Activated naive CD8-positive, alpha-beta T cell treated with anti-CD3 and anti-CD28 coated beads, Interleukin-2, amount 10 ng/mL, durations not matched to agents 7 days and 5 days (primary cell): ENCODE measurements at places on chromosomes 3 and 15. TPM values are rescaled to one million over a fixed set of nuclear protein-coding genes. Genes with fewer than 3 reads are reported as not detected.

DNA sequence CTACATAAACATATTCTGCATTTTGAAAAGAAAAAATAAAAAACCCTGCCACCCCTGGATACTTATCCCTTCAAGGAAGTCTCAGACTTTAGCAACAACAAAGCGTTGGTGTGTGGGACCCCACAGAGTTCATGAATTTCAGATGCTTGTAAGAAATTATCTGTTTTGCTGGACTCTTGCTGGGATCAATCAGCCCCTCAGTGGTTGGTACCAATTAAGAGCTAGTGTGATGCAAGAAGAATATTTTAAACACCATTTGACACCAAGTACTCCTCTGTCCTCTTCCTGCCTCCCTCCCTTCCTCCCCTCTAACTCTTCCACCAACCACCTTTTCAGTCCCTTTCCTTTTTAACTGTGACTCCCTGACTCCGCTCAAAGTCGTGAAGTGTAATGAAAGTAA, 51.5 kb downstream of the SST start:
- no peak overlapping the region for H3K27ac ChIP-seq
- no peak for DNase-seq
- H3K27me3 ChIP-seq = peaks cover 11% of the 10 kb centered on the region
- no peaks in the 10 kb centered on the region for H3K36me3 ChIP-seq
- peaks cover 10% of the 10 kb centered on the region for H3K4me1 ChIP-seq

DNA sequence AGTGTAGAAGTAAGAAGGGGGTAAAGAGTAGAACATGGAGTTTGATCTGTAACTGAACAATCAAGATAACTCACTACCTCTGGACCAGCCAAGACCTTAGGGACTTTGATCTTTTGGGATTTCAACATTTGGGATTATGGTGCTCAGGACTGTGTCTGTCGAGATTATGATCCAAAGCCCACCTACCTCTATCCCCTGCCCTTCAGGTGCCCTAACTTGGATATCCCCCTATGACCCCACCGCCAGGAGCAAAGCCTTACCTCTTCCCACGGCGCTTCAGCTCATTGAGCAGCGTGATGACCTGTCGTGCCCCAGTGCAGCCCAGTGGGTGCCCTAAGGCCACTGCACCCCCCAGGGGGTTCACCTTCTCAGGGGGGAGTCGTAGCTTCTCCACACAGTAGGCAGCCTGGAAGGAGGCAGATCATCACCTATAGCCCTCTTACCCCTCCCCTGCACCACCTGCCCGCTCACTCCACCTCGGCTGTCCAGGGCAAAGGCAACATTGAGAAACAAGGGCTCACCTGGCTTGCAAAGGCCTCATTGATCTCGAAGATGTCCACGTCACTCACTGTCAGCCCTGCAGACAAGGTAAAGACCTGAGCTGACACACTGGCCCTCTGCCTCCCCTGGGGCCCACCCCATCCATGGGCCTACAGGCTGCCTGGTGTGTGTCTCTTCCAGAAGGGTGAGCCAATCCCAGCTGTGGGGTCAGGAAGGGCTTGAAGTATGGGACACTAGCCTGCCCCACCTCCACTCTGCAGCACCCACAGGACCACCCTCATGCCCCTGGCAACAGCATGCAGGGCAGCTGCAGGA, 11.4 kb downstream of the ACAA1 start:
- H3K36me3 ChIP-seq = peaks cover 30% of the 10 kb centered on the region
- no peak overlapping the region for H3K4me3 ChIP-seq
- no peaks in the 10 kb centered on the region for H3K27me3 ChIP-seq
- H3K4me1 ChIP-seq = peaks cover 8% of the 10 kb centered on the region

Gene PSTPIP1
- total RNA-seq = 241 TPM

- no peak overlapping the region for H3K4me3 ChIP-seq
- no peaks in the 10 kb centered on the region for H3K36me3 ChIP-seq
- H3K4me1 ChIP-seq = no peaks in the 10 kb centered on the region
- H3K27me3 ChIP-seq = peaks cover 36% of the 10 kb centered on the region
Observed at GRCh38 chr15:100988857-100989256, 69.7 kb downstream of the LRRK1 start.

GRCh38 chr15:45499426-45499825, 23.1 kb downstream of the SLC30A4 start:
- H3K27me3 ChIP-seq = no peaks in the 10 kb centered on the region
- no peaks in the 10 kb centered on the region for H3K4me1 ChIP-seq
- no peak overlapping the region for H3K27ac ChIP-seq
- no peaks in the 10 kb centered on the region for H3K36me3 ChIP-seq

DNA sequence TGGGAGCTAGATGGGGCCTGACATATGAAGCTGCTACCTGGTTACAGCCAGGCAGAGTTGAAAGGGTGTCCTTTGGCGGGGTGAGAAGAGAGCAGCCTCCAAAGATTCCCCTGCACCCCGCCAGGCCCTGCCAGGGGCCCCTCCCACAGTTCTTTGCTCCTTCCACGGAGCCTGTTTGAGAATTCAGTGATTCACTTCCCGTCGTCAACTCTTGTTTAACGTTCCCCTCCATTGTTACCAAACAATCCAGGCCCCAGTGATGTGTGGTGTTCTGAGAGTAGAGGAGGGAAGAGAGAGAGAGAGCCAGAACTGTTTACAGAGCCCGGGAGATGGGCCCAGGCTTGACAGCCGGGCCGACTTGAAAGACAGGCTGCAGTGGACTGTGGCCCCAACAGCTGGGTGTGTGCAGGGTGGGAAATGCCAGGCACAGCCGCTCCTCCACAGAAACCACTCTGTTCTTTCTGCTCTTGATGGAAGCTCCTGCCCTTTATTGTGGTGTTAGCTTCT, 81.5 kb downstream of the SMAD3 start:
- peak overlapping the region; percentile 75 for H3K27ac ChIP-seq
- H3K4me1 ChIP-seq = peaks cover 52% of the 10 kb centered on the region
- peaks cover 2% of the 10 kb centered on the region for H3K36me3 ChIP-seq

DNA sequence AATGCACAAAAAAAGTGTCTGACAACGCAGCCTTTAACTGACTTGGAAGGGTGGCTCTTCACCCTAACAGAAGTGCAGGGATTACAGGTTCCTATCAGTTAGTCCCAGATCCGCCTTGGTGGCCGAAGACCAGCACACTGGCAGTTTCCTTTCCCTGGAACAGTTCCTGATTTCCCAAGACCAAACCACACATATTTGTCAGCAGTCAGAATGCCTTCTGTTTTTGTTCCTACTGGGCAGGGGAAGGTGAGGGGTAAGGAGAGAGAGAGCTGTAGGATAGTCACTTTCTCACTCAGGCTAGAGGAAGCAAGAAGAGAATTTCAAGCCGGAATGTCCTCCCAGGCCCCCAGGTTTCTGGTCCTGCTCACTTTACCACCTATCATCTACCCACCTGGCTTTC, 9.2 kb downstream of the CXCR6 start:
- no peaks in the 10 kb centered on the region for H3K27me3 ChIP-seq
- peaks cover 81% of the 10 kb centered on the region for H3K36me3 ChIP-seq
- H3K27ac ChIP-seq = peak overlapping the region; percentile 94
- H3K4me3 ChIP-seq = peak overlapping the region; percentile 16
- H3K4me1 ChIP-seq = peaks cover 66% of the 10 kb centered on the region

GRCh38 chr15:69576035-69576526, 123.5 kb downstream of the RPLP1 start:
- H3K4me3 ChIP-seq = no peak overlapping the region
- H3K4me1 ChIP-seq = peaks cover 38% of the 10 kb centered on the region
- H3K27ac ChIP-seq = no peak overlapping the region
- peak; percentile 71 for DNase-seq
- no peaks in the 10 kb centered on the region for H3K36me3 ChIP-seq

Gene TRIM69
- total RNA-seq = 59.3 TPM

DNA sequence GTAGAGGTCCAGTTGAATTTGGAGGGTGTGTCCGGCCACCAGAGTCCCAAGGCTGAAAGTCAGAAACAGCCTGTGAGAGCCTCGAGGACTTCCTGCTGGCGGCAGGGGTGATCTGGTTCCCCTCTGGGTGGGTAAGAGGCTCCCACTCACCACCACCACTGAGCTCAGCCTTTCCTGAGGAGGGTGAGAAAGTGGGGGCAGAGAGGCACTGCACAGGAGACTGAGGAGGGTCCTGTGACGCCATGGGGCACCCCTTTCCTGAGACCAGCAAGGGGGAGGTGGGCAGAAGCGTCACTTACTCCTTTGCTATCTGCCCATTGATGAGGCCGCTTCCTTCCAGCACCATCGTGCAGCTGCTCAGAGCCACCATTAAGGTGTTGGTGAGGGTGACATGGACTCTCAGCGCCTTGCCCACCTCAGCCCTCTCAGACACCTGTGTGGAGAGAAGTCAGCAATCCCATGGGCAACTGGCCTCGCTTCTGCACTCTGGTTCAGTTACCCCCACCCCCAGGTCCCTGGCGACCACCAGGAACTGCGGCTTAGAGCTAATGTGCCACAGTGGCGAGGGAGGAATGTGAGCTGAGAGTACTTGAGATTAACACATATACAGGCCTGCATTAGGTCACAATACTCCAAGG, 10.0 kb upstream of the TGM5 start:
- H3K4me1 ChIP-seq = no peaks in the 10 kb centered on the region
- H3K27ac ChIP-seq = no peak overlapping the region
- DNase-seq = no peak
- H3K4me3 ChIP-seq = no peak overlapping the region
- peaks cover 3% of the 10 kb centered on the region for H3K36me3 ChIP-seq

Gene SHF
- total RNA-seq = 2.1 TPM

- no peaks in the 10 kb centered on the region for H3K36me3 ChIP-seq
- no peaks in the 10 kb centered on the region for H3K27me3 ChIP-seq
- no peak overlapping the region for H3K27ac ChIP-seq
Observed at GRCh38 chr3:189636048-189636447, 4.9 kb downstream of the TP63 start.

- H3K4me1 ChIP-seq = peaks cover 24% of the 10 kb centered on the region
Observed at GRCh38 chr3:56742887-56743286, 58.9 kb downstream of the ARHGEF3 start.

DNA sequence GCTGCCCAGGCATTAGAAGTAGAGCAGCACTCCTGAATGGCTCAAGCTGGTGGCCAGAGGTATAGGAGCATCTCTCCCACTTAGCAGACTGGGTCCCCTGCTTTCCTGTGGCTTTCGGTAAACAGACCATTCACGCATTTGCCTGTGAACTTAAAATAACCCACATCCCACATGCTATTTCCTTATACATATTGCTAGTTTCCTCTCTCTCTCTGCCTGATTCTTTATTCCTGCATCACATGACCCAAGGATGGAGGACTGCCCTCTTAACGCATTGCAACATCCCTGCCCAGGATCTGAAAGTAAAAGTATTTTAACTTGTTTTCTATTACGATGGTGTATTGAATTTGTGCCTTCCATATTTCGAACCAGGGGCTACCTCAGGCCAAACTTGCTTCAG, 43.4 kb upstream of the NLGN1 start:
- H3K27me3 ChIP-seq = no peaks in the 10 kb centered on the region
- H3K27ac ChIP-seq = no peak overlapping the region
- no peak overlapping the region for H3K4me3 ChIP-seq
- no peaks in the 10 kb centered on the region for H3K36me3 ChIP-seq

Gene PEX11A
- 3.8 TPM for total RNA-seq

DNA sequence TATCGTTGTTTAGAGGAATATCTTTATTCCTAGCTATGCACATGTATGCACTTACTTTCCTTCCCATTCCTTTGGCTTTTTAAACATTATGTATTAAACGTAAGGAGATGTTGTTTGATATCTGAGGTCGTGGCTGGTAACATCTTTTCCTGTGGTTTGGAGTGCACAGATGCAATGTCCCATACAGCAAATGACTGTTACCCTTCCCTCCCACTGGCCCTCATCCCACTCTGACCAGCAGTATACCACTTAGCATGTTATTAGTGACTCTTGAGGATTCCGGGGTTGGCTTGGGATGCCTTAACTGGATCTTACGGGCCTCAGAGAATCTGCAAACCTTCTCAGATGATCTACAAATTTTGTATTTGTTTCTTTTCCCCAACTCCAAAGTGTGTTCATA, 34.5 kb downstream of the TGFBR2 start:
- H3K27ac ChIP-seq = peak overlapping the region; percentile 93
- peak overlapping the region; percentile 84 for H3K4me3 ChIP-seq
- H3K36me3 ChIP-seq = peaks cover 31% of the 10 kb centered on the region
- no peaks in the 10 kb centered on the region for H3K27me3 ChIP-seq
- no peak for DNase-seq
- H3K4me1 ChIP-seq = peaks cover 88% of the 10 kb centered on the region

DNA sequence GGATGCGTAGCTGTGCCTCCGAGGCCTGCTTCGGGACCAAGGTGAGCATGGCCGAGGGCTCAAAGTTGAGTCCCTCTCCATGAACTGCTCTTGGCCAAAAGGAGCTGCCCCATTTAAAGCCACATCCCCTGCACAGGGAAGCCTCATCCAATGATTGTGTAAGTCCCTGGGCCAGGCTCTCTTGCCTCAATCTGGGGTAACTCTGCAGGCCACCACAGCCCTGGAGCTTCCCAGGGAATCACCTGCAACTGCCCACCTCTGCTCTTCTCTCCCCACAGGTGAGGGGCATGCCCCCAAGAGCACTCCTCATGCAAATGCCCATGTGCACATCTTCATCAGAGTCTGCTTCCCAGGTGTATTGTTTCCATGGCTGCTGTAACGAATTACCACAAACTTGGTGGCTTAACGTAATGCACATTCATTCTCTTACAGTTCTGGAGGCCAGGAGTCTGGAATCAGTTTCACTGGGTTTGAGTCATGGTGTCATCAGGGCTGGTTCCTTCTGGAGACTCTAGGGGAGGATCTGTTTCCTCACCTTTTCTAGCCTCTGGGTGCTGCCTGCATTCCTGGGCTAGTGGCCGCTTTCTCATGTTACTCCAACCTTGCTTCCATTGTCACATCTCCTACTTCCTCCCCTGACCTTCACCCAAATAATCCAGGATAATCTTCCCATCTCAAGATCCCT, 25.0 kb upstream of the LOXL1 start:
- no peak overlapping the region for H3K27ac ChIP-seq
- H3K27me3 ChIP-seq = peaks cover under 1% of the 10 kb centered on the region
- no peak overlapping the region for H3K4me3 ChIP-seq

GRCh38 chr3:69232482-69232881, 110.1 kb upstream of the LMOD3 start:
- no peak overlapping the region for H3K4me3 ChIP-seq
- H3K27me3 ChIP-seq = peaks cover 4% of the 10 kb centered on the region
- no peaks in the 10 kb centered on the region for H3K36me3 ChIP-seq
- H3K4me1 ChIP-seq = peaks cover 14% of the 10 kb centered on the region
- DNase-seq = no peak

DNA sequence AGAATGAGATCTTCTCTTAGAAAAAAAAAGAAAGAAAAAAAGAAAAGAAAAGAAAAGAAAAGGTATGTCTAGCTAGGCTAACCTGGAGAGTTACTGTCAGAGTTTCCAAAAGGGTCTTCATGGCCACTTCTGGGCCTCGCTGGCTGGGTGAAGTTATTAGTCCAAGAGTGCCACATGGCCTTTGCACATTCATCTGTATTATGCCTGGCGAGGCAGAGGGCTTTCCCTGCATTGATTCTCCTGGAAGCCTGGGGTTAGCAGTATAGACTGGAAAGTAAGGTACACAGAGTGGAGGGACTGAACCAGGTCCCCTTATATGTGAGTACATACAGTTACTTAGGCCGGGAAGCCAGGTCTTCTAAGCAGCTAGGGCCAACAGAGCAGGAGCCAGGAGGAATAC, 54.8 kb upstream of the CGNL1 start:
- peaks cover 8% of the 10 kb centered on the region for H3K27me3 ChIP-seq
- peaks cover 1% of the 10 kb centered on the region for H3K4me1 ChIP-seq
- H3K36me3 ChIP-seq = no peaks in the 10 kb centered on the region

DNA sequence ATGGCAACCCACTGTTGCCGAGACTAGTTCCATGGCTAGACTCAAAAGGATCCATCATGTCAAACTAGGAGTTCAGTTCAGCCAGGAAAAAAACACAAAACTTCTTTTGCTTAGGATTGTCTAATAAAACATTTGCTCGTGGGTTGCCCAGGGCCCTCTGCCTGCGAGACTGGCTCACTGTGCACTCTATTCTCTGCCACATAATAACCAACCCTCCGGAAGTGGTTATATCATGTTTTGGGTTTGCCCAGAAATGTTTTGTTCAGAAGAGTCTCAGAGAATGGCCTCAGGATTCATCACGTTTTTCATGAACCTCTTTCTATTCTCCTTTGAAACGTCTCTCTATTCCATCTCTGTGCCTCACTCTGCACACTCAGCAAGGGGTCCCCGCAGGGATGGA, 216.1 kb downstream of the SV2B start:
- peaks cover 4% of the 10 kb centered on the region for H3K27me3 ChIP-seq
- H3K4me1 ChIP-seq = peaks cover 77% of the 10 kb centered on the region
- H3K4me3 ChIP-seq = peak overlapping the region; percentile 3
- peaks cover 39% of the 10 kb centered on the region for H3K36me3 ChIP-seq
